Stimulated activated naive CD4-positive, alpha-beta T cell treated with Interleukin-2 at 50 U/mL for 16 hours (primary cell): ENCODE measurements at places on chromosomes 12 and 14.

DNA sequence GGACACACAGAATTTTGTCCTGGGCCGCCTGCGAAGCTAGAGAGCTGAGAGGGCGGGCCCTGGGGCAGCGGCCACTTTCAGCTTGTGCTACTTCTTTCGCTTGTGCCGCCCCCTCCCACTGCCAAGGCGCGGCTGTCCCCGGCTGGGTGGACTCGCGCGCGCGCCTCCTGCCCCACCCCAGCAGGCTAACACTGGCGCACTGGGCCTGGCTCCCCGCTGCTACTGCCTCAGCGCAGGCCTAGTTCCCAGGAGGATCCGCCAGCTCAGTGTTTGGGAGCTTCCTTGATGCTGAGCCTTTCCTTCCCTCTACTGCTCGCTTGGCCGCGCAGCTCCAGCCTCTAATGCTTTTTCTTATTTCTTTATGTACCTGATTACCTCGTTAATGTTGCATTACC, 27.4 kb upstream of the METAP2 start:
- DNase-seq: no peak

DNA sequence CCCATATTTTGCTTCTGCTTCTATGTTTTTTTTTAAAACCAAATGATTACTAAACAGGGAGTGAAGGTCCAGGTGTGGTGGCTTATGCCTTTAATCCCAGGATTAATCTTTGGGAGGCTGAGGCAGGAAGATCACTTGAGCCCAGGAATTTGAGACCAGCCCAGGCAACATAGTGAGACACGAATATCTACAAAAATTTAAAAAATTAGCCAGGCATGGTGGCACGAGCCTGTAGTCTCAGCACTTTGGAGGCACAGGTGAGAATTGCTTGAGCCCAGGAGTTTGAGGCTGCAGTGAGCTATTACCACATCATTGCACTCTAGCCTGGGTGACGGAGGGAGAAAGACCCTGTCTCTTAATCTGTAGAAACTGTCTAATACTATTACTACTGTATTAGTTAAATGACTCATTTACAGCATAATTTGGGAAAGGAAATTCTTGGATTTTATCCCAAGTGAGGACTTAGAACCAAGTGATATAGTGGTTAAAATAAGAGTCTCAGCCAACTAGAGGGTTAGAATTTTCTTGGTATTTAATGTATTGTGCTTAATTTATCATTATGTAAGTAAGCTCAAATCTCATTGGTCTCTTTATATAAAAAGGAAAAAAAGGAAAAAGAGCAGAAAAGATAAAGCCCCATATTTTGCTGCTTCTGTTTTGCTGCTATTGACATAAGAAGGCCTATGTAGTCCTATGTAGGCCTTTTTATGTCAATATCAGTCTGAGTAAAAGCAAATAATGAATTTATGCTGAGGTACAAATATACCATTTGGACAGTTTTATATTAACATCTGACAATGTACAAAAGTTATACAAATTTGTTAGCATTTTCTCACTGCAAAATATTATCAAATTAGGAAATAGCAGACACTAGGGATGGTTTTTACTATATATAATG, 163.4 kb downstream of the RAD51B start:
- no peak for DNase-seq

GRCh38 chr12:132285991-132286681, 43.3 kb downstream of the GALNT9 start:
- DNase-seq: no peak

DNA sequence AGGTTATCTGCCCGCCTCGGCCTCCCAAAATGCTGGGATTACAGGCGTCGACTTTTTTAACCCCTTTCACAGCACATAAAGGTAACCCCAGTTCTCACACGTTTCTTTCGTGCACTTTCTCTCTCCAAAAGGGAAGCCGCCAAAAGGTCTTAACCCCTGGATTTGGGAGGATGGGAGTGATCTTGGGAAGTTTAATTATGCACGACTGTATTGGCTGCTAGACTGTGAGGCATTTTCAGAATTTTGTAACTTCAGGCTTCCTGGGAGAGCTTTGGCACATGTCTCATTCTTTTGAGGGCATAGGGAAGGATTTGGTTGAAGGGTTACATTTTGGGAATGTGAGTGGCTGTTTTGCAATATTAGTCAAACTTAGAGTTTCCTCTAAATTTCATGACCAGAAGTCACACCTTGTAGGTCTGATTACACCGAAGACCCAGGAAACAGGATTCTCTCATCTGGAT, 1.4 kb upstream of the SMARCC2 start:
- no peak for DNase-seq

GRCh38 chr12:54740882-54741281, 92.7 kb upstream of the DCD start:
- no peak for DNase-seq

DNA sequence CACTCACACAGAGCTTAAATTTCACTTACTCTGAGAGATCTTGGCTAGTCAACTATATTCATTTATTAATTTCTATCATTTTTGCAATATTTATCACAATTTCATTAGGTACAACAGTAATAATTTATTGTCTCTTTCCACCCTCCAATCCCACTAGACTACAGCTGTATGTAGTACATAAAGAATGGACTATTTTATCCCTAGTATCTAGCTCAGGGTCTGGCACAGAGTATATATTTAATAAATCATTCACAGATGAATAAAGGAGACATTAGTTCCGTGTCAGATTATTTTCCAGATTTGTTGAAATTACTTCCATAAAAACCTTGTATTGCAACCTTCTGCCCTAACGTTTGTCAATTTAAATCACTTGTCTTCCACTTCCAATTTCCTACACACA, 1781.1 kb upstream of the SEL1L start:
- no peak for DNase-seq

DNA sequence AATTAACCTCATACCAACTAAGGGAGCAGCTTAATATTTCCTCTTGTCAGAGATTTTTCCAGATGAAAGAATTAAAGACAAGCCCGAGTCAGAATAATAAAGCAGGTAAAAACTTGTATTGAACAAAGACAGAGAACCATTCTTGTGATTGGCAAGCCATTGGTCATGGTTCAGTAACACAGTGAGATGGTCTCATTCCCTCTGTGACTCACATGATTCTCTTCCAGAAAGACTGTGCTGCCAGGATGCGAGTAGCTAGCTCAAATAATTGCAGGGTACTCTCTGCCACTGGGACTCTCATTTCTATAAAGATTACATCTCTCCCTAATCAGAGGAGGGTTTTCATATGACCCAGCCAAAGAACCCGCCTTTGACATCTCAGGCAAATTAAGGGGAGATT, 179.4 kb downstream of the PHLDA1 start:
- DNase-seq: no peak

DNA sequence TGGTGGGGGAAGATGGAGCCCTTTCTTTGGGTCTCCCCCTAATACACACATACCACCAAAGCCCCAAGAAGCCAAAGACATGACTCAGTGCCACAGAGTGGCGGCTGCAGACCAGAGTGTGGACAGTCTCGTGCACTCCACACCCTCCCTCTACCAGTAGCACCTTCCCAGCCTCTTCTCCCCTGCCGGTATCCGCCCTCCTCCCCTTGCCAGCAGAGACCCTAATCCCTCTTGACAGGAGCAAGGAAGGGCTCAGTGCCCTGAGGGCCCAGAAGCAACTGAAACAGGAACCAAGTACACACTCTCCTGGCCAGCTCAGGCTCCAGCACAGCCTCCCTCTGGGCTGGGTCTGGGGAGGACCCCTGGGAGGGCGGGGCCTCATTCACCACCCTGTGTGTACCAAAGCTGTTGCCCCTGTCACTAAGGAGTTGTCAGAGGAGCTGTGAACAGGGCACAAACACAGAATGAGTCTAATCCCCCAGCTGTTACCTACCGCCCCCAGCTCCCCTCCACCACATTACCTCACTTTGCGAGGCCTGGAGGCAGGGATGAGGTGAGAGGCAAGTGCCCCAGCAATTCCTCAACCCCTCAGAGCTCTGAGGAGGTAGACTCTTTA, 8.2 kb downstream of the SPRYD3 start:
- no peak for DNase-seq

- DNase-seq: no peak
Measured at GRCh38 chr12:130212384-130212989, 50.2 kb downstream of the FZD10 start.

DNA sequence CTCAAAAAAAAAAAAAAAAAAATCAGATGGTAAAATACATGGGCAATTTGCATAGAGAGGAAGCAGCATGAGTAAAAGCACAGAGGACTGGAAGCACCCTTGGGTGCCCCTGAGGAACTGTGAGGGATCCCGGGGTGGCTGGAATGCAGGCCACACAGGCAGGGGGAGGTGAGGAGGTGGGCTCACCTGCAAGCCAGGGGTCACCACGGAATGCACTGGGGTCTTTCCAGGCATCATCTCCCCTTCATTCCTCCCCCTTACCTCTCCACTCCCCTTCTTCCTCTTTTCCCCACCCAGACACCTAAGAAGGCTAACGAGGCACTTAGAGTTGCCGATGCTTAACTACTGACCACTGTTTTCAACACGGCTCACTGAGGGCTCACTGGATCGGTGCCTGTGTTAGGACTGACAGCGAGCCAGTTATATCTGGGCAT, 14.4 kb upstream of the HIP1R start:
- DNase-seq: no peak

GRCh38 chr14:57847096-57847495, 18.8 kb downstream of the SLC35F4 start:
- DNase-seq: no peak

DNA sequence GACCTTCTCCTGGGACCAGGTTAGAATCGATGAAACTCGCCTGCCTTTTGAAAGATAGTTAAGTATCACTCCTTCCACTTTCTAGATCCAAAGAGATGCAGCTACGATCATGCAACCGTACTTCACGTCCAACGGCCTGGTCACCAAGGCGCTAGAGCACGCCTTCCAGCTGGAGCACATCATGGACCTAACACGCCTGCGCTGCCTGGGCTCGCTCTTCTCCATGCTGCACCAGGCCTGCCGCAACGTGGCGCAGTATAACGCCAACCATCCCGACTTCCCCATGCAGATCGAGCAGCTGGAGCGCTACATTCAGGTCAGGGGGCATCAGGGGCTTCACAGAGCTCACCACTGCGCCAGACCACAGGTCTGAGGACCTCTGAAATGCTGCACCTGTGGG, 51.4 kb downstream of the DYNC1H1 start:
- DNase-seq: no peak

- DNase-seq: no peak
Measured at GRCh38 chr14:51715742-51716141, 64.0 kb downstream of the FRMD6 start.

GRCh38 chr14:29618323-29619067, 309.2 kb downstream of the PRKD1 start:
- DNase-seq: no peak

- no peak for DNase-seq
Measured at GRCh38 chr14:98894600-98894999, 377.4 kb downstream of the BCL11B start.

DNA sequence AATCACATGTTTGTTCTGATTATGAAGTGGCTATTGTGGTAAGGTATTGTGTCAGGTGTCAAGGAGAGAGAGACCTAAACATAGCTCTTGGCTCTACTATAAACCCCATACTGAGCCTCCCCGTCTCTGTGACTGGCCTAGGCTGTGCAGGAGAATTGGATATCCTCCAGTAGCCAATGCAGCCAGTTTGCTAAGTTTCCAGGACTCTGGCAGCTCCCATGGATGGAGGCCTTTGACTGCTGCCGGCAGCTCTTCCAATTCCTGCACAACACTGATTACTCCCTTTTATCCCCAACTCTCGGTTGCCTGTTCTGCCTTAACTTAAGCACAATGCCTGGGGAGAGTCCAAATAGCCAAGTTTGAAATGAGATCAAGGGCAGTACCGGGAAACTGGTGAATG, 59.3 kb downstream of the ABCC9 start:
- DNase-seq: no peak

DNA sequence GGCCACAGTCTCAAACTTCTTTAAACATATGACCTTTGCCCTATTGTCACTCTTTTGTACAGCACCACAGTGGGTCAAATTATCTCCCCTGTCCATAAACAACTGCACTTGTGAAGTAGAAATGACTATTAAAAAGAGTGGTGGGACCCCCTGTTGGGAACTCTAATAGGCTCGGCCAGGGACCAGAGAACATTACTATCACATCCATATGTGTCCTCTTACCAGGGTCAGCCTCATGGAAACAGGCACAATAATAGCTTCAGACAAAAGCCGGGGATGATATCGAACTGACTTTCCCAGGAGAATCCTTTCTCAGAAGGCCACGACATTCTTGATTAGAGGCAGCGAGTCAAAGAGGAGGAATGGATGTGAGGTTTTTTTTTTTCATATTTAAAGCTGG, 96.6 kb downstream of the NKX2-1 start:
- no peak for DNase-seq

DNA sequence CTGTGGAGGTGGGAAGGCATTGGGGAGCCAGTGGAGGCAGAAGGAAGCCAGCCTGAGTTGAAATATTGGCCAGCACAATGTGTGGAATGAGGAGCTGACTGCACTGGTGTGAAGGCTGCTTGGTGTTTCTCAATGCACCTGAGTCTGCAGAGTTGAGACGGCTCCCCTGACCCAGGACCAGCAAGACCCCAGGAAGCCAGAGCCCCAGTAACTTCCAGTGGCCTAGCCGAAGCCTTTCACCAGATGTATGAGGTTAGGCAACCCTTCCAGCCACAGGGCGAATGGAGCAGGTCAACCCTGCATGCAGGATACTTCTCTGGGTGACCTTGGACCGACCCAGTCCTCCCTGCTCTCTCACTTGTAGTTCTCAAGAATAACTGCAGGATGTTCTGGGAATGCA, 12.9 kb upstream of the KRT73 start:
- DNase-seq: no peak

DNA sequence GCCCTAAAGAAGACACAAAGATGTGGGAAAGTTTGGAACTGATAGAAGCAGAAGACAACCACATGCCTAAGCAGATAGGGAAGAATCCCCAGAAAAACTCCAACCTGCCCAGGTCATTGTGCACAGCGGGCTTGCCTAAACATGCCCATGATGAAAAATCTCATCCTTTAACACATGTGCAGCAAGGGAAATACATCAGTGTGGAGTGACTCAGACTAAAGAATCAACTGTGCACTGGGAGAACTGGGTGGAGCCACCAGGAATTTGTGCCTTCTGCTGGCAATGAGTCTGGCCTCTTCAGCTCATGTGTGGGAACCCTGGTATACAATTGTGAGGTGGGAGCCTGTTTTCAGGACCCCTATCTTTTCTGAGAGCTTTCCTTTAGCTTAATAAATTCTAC, 398.5 kb downstream of the FSCB start:
- no peak for DNase-seq

DNA sequence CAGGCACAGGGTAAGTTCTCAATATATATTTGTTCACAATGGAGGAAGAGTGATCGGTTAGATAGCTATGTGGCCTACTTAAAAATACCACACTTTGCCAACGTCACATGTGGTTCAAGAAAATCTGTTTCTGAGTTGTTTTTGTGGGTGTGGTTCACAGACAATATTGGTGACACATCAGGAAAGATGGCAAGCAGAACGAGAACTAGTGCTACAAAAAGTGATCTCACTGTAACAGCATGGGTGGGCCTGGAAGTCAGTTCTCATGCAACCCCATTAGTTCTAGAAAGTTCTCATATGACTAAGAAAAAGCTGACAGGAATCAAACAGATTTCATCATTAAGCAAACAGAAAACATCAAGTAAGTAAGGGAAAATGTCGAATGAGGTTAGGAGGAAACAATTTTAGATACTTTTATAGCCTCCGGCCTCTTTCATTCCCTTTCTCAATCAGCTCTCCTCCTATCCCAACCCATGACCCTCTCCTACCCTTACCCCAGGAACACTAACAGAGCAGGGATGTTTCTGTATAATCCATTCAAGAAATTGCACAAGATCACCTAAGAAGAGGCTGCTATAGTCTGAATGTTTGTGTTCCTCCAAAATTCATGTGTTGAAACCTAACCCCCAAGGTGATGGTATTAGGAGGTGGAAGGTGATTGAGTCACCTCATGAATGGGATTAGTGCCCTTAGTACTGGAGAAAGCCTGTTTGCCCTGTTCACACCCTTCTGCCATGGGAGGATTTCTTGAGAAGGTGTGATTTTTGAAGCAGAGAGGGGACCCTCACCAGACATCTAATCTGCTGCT, 15.5 kb upstream of the NTN4 start:
- no peak for DNase-seq
